H4 (cell line): ENCODE measurements at places on chromosomes 3 and 15. TPM values are rescaled to one million over a fixed set of nuclear protein-coding genes. Genes with fewer than 3 reads are reported as not detected.
A peak's percentile ranks its signal among the peaks of the same experiment; 100 is the strongest.

DNA sequence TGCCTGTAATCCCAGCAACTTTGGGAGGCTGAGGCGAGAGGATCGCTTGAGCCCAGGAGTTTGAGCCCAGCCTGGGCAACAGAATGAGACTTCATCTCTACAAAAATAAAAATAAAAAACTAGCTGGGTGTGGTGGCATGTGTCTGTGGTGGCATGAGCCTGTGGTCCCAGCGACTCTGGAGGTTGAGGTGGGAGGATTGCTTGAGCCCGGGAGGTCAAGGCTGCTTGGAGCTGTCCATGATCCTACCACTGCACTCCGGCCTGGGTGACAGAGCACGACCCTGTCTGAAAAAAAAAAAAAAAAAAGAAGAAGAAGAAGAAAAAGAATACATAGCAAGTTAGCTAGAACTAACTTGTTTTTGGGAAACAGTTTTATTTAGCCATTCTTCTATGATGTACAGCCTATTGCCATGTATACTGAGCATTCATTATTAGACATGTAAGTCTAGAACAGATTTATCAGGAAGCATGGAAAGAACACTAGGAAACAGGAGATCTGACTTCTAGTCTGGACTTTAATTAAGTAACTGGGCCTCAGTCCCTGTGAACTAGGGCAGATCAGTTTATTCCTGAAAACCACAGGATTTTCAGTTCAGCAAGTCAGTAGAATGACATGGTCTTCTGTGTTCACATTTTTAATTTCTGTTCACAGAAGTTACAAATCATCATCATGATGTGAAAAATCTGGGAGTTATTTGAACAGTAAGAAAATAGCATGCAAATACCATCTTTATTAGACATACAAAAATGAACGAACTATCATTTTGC lies 65.5 kb downstream of the KAT2B start:
- no peak for DNase-seq

GRCh38 chr3:186530415-186530814 lies 13.8 kb downstream of the CRYGS start:
- DNase-seq, result no peak

Gene CPLX3
- not detected in 2 replicates for total RNA-seq

Gene DLEC1
- 0.10 TPM in 1 of 2 replicates, not detected in the other for total RNA-seq

GRCh38 chr15:77991029-77991406 lies 86.5 kb downstream of the TBC1D2B start:
- no peak for DNase-seq

GRCh38 chr3:113555138-113555537 lies 22.8 kb downstream of the SIDT1 start:
- DNase-seq, result no peak

Gene IDH3A
- total RNA-seq, result 77.3 and 101 TPM in 2 replicates

- DNase-seq, result no peak
These were observed 457.0 kb upstream of the ONECUT1 start for GRCh38 chr15:53247041-53247708.

DNA sequence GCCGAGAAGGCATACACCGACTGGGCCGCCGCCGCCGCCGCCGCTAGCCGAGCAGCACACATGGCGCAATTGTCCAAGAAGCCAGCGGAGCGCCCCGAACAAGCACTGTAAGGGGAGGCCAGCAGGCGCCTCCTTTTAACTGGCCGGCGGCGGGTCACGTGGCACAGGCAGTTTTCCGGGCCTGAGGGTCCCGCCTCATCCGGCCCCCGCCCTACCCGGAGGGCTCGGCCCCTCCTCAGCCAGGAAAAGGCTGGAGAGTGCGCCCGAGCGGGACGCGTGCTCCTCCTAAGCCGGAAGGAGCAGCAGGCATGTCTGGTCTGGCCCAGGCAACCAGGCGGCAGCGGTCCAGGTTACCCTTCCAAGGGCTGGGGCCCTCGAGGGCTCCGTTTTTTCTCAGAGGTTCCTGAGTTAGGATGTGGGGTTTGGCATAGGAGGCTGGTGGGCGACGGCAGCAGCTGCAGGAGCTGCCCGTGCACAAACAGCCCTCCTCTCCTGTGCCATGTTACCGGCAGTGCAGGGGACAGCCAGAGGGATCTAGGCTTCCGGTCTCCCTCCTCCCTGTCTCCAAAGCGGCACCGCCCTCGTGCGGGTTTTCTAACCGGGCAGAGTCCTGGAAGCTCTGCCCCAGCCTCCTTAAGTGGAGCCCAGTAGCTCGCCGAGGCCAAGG lies at the start of gene GPX1:
TSS of gene GPX1 (minus strand) at position 137 of the 667 bp plus-strand sequence. CDS start at position 62, 75 bp downstream.
- DNase-seq, result peak; percentile 87

Gene SPSB4
- total RNA-seq, result 1.9 and 2.2 TPM in 2 replicates

Gene NR2E3
- total RNA-seq, result not detected in 2 replicates

Gene TTLL13
- total RNA-seq, result 0.06 TPM in 1 of 2 replicates, not detected in the other

DNA sequence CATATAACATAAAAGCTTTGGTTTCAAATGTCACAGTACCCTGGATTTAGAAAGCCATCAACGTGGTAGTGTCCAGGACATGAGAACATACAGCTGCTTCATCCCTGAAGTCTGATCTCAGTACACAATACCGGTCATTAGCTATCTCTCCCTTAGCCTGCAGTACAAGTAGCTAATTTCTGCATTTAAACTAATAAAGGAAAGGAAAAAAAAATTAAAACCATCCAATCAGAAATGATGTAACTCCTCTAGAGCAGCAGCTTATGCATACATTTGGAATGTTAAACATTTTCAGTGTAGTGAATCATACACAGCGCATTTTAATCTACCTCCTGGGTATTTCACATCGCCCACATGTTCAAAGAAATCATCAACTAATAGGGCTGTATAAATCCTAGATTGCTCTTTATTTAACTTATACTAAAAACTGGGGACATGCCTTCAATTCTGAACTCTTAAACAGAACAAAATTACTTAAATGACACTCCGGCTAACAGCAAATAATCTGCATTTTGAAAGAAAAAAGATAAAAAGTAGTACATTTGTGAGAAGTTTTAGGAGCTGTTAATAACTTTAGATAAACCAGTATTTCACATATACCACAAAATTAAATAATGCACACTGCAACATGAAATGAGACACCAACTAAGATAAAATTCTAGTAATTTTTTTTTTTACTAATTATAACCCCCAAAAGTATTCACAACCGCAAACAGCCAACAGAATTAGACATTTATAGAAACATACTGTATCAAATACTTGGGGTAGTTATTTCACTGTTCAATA lies 3.7 kb downstream of the IGF2BP2 start:
- DNase-seq, result peak; percentile 74

DNA sequence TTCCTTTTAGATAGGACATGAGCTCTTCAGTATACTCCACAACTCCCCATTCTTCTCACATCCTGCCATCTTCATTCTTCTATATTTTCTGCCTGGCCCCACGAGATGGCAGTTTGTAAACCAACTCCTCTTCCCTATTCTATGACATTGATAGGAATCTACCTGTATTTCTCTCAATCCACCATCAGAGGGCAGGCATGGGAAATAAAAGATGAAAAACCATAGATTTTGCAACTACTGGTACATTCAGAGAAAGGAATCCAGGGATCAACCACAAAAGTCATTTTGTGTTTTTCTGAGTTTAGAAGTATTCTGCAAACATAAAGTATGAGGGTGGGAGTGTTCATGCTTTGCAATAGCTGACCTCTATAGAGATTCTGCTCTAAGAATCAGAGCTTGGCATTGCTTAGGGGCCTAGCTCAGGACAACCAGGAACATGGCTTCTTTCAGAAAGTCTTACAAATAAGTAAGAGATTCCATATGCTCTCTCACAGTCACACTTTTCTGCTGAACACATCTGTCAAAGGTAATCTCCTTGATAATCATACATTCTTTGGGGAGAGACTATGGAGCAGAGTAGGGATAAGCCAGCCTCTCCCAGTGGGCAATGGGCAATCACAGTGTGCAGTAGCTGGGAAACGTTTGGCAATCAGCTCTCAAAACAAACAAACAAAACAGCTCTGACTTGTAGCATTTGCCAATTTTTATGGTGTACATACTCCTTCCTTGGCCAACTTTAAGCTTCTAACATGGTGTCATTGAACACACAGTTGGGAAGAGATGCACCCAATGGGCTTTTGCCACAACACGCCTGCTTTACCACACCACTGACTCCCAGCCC lies 43.1 kb upstream of the SLC25A36 start:
- peak; percentile 86 for DNase-seq

DNA sequence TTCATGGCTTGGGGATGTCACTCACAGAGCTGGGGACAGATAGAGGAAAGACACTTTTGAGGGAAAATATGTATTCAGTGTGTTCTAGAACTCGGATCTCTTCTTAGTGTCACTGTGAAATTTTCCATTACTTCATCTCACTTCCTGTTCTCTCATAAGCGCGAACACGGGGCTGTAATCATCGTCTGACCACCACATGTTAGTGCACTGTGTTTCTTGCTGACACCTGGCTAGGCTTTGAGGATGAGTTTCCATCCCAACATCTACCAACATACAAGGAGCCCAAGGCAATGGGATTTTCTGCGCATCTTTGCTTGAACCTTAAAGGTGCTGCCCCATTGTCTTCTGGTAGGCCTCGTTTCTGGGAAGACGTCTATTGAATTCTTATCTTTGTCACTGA lies 84.0 kb downstream of the LIPC start:
- no peak for DNase-seq

GRCh38 chr15:75718328-75718727 lies 5.7 kb upstream of the CSPG4 start:
- DNase-seq, result peak; percentile 39
